ENCODE measurements at places on chromosomes 6 and 20.

DNA sequence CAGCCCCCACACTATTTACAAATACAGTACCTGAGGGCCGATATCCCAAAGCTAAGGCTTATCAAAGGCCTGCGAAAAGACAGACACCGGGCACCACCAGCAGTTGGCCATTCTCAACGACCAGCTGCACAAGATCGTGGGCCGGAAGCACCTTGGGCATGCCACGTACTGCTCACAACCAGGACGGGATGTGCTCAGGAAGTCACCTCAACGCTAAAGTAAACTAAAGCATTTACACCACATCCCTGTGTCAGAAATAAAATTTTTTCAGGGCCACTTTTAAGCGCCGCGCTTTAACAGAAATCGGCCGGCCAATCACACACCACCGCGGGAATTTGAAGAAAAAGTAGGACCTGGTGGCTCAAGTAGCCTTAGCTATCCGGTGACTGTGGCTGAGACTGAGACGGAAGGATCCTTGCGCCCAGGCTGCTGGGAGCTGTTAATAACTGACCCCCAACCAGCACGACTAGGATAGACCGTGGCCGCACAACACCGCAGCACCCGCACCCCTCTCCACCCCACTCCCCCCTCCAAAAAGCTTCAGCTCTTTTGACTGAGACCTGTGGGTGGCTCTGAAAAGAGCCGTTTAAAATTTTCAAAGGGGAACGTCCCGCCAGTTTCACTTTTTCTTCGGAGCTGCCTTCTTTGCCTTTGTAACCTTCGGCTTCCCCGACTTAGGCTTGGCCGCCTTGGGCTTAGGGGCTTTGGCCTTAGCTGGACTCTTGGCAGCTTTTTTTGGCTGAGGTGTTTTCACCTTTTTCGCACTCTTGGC lies 131.2 kb upstream of the BTN3A2 start:
- peak; percentile 83 for DNase-seq

GRCh38 chr6:137235686-137236085 lies 16.5 kb upstream of the IFNGR1 start:
- no peak for DNase-seq

- no peak for DNase-seq
These were observed 43.9 kb downstream of the INSM1 start for GRCh38 chr20:20411836-20412235.

DNA sequence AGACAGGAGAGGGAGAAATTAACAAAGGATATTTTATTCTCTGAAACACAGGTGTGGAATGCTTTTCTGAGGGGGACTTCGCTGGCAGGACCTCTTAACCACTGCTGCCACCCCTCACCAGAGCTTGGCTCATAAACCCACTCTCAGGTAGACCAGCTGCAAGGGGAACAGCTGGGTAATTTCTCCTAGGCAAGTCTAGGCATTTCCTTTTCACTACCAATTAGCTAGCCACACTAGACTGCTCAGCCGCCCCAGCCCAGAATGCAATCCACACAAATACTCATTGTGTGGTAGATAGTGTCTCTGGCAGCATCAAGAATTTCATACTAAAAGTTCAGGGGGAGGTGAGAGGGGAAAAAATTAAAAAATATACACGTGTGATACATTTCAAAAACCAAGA lies 267.6 kb upstream of the ID4 start:
- DNase-seq, result no peak

GRCh38 chr6:149614337-149614736 lies 34.2 kb downstream of the KATNA1 start:
- DNase-seq, result no peak

DNA sequence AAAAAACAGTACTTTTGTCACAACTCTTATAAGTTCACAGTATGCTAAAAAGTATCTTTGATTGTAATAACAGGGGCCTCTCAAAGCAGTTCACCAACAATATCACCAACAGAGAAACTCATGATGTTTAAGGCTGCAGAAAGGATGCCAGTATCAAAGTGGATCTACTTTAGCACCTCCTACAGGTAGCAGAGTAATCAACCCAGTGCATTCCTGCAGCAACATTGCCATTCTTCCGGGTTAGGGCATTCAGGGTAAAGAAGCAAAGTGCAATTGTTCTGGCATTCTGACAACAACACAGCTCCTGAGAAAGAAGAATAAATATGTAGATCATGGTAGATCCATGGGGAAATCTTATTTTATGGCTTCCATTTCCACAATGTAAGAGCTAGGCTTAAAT lies 7.6 kb upstream of the SLC17A4 start:
- no peak for DNase-seq

GRCh38 chr20:64161356-64162238 lies 2.7 kb upstream of the MYT1 start:
- DNase-seq, result no peak

DNA sequence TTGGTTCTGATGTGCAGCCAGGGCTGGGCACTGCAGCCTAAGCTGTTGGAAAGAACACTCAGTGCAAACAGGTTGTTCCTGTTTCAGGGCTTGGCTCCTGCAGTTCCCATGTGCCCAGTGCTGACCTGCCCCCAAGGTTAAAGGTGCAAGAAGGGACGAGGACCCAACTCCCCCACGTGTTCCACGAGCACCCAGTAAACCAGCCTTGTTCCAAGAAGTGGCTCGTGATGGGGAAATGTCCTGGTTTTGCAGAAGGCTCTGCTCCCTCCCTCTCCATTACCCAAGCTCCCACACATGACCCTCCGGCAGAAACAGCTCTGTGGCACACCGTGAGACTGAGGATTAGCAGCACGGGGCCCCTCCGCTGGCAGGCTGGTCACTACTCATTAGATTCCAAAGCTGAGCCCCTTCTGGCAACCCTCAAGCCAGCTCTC lies 9.4 kb downstream of the ACSS1 start:
- DNase-seq, result no peak

DNA sequence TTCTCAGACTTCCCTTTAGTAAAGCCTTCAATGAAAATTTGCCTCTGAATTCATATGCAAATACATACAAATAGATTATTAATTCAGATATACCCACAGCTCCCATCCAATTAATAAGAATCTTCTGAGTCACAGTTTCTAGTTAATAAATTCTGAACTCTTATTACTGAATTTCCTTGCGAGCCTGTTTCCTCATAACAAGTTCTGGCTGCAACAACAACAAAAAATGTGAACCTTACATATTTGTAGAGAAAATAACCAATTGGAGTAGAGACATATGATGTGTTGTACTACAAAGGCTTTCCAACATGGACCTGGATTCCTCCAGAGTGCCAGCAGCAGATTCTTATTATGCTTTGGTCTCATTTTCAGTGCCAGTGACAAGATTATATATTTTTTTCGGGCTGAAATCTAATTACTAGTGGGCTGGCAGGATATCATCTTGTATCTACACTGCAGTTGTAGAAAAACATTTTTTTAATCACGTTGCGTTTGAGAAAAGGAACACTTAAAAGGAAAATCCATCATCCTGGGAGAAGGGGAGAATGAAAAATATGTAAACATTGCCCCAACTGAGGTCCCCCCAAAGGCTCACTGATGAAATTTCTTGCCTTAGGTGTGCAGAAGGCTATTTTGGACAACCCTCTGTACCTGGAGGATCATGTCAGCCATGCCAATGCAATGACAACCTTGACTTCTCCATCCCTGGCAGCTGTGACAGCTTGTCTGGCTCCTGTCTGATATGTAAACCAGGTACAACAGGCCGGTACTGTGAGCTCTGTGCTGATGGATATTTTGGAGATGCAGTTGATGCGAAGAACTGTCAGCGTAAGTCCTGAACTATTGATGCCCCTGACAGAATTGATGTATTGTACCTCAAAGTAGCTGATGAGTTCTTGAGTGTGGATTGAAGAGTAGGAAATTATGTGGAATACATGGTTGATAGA lies 404.6 kb downstream of the LAMA2 start:
- DNase-seq, result no peak

- no peak for DNase-seq
These were observed 38.7 kb upstream of the ZBP1 start for GRCh38 chr20:57658833-57659516.

- no peak for DNase-seq
These were observed 78.5 kb downstream of the CD164 start for GRCh38 chr6:109303640-109304283.

GRCh38 chr6:294656-295565 lies 2.6 kb downstream of the DUSP22 start:
- no peak for DNase-seq

DNA sequence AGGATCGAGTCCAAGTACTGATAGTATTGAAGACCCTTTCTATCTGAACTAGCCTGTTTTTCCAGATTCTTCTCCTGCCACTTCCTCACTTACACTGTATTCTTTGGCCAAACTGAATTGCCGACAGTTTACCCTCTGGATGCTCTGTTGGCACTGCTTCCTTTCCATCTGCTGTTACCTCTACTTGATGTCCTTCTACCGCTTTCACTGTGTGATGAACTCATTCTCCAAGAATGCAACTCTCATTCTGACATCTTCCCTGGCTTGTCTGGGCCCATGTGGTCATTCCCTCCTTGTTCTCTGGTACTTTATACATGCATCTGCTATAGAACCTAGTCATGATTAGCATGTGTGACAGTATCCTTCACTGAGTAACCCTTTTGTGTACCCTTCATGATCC lies 16.3 kb downstream of the RPRD1B start:
- no peak for DNase-seq

DNA sequence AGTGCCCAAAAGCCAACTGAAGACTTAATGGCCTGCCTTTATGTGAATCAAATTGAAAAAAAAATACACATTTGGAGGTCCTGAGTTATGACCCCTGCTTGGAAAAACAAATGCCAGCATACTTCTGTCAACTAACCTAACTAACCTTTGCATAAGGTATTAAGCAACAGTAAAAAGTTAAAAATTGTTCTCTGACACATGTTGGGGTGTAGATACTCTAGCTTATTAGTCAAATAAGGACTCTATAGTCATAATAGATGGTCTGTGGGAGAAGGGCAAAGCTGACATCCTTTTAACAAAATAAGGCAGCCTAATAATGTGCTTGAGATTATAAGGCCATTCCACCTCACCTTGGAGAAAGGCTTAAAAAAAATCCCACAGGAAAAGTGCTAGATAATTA lies 140.5 kb downstream of the HIVEP2 start:
- no peak for DNase-seq

GRCh38 chr6:33744895-33745546 lies 1.7 kb downstream of the IP6K3 start:
- DNase-seq, result no peak

DNA sequence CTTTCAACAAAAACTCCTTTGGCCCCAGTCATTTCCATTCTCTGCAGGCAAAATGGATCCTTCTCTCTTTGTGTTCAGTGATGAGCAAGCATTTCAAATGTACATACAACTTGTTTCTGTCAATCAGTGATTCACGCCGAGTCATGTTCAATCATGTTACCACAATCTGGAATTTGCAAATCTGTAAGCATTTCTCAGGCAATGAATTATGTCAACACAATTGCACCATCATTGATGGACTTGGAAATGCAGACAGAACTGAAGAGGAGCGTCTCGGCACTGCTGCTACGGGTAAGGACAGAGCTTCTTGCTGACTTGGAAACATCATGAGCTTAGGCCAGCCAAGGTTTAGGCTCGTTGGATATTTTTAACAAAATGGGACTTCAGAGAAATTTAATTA lies 132.8 kb upstream of the AGPAT4 start:
- DNase-seq, result no peak

GRCh38 chr6:143157131-143157530 lies 96.4 kb downstream of the AIG1 start:
- DNase-seq, result no peak

DNA sequence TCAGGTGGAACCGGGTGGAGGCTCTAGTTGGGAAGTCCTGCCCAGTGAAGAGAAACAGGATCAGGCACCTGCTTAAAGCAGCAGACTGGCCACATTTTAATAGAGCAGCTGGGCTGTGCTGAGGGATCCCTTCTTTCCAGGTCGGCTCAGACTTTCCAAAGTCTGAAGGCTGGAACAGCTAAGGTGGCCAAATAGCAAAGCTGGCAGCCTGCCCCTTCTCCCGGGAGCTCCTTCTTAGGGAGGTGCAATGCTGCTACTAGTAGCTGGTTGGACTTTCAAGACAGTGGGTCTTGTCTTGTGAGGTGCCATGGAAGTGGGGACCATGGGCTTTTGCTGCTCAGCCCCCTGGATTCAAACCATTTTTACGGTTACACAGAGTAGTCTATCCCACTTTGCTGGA lies 30.7 kb upstream of the CST5 start:
- DNase-seq, result no peak

DNA sequence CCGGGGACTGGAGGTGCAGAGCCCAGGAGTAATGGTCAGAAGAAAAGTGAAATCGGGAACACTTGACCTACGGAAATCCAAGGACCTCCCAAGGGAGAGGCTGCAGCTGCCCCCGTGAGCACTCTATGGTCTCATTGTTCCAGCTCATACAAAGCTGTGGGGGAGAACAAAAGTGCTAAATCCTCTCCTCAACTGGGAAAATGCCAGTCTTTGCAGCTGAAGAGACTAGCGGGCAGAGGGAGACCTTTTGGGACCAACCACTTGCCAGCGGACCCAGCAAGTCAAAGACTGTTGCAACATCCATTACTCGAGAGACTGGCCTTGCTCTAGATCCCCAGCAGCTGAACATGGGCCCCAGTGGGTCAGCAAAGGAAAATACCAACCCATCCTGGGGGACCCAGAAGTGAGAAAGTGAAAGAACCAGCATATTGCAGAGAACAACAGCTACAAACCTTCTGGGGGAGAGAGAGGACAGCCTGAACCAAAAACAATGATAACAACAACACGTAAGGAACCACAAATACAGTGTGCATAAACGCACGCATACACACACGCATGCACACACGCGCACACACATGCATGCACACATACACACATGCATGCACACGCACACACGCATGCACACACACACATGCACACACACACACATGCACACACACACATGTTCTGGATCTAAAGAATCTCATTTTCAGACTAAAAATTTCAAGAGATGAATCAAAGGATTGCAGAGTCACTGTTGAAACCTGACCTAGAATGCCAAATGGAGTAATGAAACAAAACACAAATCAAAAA lies 24.7 kb upstream of the ELMO2 start:
- DNase-seq, result no peak

GRCh38 chr20:47506335-47506734 lies 4.6 kb downstream of the NCOA3 start:
- no peak for DNase-seq

DNA sequence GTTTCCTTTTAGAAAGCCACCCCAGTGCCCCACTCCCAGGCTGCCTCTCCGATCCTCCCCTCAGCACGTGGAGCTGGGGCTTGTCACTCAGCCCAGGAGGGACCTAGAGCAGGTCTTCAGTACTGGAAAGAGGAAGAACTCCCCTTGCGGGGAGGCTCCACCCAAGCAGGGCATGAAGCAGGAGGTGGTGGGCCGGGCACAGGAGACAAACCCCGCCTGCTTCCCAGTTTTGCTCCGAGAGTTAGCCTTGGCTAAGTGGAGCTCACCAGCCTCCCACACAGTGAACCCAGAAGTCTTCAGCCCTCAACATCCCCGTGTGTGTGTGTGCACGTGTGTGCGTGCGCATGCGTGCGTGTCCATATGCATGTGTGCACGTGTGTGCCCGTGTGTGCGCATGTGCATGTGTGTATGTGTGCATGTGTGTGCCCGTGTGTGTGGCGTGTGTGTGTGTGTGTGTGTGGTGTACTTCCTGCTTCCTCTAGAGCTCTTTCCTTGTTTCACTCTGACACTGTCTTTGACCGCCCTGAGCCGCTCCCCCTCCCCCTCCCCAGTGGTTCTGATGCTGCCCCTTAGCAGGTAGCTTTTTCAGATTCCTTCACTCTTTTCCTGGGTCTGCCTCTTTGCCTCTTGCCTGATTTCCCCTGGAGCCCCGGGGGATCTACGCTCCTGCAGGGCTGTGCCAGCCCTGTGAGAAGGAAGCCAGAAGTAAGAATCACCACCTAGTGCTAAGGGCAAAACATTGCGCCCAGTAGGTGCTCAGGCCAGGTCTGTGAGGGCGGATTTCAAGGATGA lies 239.8 kb downstream of the CDC5L start:
- DNase-seq, result no peak

GRCh38 chr20:51413857-51414256 lies 128.7 kb downstream of the NFATC2 start:
- DNase-seq, result peak; percentile 45

Data from CD4-positive, alpha-beta memory T cell (primary cell).